ENCODE measurements at places on chromosomes 5 and 9. TPM values are rescaled to one million over a fixed set of nuclear protein-coding genes. Genes with fewer than 3 reads are reported as not detected.

- DNase-seq: no peak
Measured at GRCh38 chr5:160496334-160496733, 74.7 kb downstream of the PTTG1 start.

DNA sequence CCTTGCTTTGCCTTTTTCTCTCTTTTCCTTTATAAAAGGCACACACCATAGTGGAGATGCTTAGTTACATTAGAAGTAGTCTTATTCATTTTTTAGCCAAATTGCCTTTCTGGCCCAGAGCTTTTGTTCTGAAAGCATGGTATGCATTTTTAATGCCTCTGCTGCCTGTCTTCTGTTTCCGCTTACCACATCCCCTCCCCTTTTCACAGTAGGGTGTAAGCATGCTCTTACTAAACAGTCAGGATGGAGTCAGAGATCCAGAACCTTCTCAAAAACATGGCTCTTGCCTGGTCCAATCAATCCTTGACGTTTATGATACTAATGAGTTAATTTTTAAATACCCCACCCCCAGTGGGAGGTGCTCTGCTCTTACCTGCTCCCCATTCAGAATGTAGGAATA, 22.5 kb downstream of the PPP3R2 start:
- no peak for DNase-seq

Gene GLRA1
- total RNA-seq: not detected

DNA sequence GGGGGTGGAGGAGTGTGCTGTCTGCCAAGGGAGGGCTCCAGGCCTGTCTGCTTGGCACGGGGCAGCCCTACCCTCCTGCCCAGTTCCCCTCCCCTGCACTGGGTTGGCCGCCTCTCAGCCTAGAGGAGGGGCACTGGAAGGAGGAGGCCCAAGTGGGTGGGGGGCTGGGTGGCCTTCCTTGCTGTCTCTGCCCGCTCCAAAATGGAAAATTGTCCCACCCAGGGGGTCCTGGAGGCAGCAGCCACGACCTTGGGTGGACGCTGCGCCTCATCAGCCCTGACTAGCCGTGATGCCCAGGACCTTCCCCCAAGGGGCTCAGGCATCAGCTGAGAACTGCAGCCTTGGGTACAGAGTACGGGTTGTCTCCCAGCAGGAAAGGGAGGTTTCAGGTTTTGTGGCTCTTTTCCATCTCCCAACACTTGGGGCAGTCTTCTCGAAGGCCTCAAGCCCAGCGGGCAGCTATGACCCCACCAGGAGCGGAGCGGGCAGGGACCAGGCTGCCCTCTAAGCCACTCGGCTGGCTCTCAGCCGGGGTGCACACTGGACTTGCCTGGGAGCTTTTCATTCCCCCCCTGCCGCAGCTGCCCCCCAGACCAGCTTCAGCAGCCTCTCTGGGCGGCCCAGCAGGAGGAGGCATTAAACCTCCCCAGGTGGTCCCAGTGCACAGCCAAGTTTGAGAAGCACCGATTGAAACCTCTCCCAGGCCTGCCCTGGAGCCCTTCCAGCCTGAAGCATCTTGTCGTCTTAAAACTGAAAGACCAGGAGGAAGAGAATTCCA, 20.6 kb downstream of the NTNG2 start:
- no peak for DNase-seq

DNA sequence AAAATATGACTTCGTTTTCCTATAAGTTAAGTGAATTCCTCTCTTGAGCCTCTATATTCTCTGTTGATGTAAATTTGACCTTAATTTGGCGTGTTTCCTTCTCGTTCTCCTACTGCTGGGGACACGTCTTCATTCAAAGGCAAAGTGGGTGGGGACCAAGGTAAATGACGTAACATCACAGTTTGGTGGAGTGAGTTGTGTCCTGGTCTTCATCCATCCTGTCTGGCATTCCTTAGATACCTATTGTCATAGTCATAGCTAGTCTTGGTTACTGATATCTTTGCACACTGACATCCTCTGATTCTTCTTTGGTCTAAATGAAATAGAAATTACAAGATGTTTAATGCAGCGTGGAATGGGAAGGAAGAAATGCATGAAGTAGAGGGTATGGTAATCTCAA, 108.5 kb downstream of the NNT start:
- DNase-seq: no peak

- no peak for DNase-seq
Measured at GRCh38 chr5:158283397-158283796, 424.5 kb upstream of the CLINT1 start.

DNA sequence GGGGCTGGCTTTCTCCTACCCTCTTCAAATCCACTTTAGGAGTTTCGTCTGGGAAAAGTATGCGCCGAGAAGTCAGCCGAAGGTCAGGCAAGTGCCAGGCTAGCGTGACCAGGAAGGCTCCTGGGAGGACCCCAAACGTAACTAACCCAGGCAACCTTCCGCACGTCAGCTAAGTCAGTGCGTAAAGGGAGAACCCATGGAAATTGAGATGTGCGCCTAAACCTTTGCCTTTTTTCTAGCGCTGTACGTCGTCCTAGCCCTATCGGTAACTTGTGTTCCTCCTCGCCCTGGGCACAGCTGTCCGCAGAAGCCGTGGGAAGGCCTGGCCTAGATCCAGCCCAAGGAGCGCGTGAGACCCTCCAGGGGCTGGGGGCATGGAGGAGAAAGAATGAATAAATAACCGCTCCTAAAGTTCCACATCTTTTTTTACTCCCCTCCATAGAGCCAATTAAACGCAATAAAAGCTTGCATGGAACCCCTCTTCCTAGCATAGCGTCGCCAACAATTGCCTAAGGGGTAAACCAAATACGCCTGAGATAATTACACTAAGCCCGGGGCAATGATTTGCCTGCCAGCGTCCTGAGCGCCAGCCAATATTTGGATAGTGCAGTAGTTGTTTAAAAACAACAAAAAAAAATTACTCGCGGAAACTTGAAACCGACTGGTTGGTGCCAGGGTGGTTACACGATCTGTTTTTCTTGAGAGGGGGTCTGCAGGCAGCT, 4.0 kb upstream of the FOXB2 start:
- DNase-seq: no peak

- no peak for DNase-seq
Measured at GRCh38 chr9:131278702-131279111, 2.4 kb upstream of the FAM78A start.

Gene PCDHGC5
- total RNA-seq: 0.87 TPM

GRCh38 chr5:106127985-106128384, 1542.8 kb downstream of the EFNA5 start:
- peak; percentile 59 for DNase-seq
